ENCODE measurements at places on chromosomes 11 and 22.
A peak's percentile ranks its signal among the peaks of the same experiment; 100 is the strongest.

- DNase-seq: peak; percentile 91
Observed at GRCh38 chr22:37244114-37244921, at the start of gene RAC2. Gene RAC2 (minus strand): TSS chr22:37244269. CDS start chr22:37244148, 121 bp downstream.

- DNase-seq: no peak
Observed at GRCh38 chr11:35057926-35058668, 80.9 kb upstream of the CD44 start.

GRCh38 chr11:69000831-69001242 is 12.2 kb downstream of the MRGPRF start:
- no peak for DNase-seq

- DNase-seq: no peak
Observed at GRCh38 chr22:19644314-19645223, 69.7 kb upstream of the SEPTIN5 start.

GRCh38 chr22:48264586-48264985 is 1502.1 kb downstream of the TBC1D22A start:
- no peak for DNase-seq

GRCh38 chr11:35905646-35906276 is 38.1 kb upstream of the LDLRAD3 start:
- no peak for DNase-seq

- no peak for DNase-seq
Observed at GRCh38 chr11:24900960-24901549, 404.2 kb downstream of the LUZP2 start.

GRCh38 chr11:44171518-44171917 is 76.0 kb downstream of the EXT2 start:
- DNase-seq: no peak

GRCh38 chr11:70319396-70320076 is 49.0 kb downstream of the PPFIA1 start:
- DNase-seq: no peak

- DNase-seq: no peak
Observed at GRCh38 chr22:28728621-28729313, 12.9 kb downstream of the CHEK2 start.

DNA sequence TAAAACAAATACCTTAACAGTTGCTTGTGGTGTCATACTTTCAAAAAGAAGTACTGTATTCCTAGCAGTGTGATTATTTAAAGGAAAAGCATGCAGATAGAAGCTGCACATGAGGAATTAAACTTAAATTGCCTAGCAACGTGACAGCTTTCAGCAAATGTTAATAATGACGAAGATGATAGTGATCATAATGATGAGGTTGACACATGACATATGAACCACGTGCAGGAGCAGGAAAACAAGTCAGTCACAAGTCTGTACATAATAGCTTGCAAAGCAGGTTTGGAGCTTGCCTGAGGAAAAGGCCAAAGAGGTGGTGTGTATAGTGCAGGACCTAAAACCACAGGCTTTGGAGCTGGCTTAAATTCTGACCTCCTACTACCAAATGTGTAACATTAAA is 30.6 kb upstream of the PIK3C2A start:
- no peak for DNase-seq

GRCh38 chr11:115322553-115323203 is 181.5 kb downstream of the CADM1 start:
- no peak for DNase-seq

GRCh38 chr11:74418509-74418895 is 20.3 kb upstream of the PGM2L1 start:
- no peak for DNase-seq

GRCh38 chr22:48748860-48749554 is 1078.7 kb downstream of the BRD1 start:
- no peak for DNase-seq

DNA sequence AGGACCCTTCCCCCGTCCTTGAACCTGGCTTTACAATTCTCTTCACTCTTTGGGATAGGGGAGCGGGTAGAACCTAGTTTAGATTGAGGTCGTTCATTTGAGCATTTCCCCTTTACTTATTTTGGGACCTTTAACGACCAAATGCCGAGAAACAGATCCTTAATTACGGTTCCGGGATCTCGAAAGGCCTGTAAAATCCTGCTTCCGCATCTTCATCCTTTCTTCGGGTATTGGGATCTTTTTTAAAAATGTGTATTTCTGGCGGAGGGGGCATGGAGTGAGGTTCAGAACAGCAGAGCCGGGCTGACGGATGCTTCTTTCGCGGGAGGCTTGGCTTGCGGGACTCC is 395 bp upstream of the HIPK3 start:
- no peak for DNase-seq
